ENCODE measurements at places on chromosomes 4 and X.
A peak's percentile ranks its signal among the peaks of the same experiment; 100 is the strongest.

DNA sequence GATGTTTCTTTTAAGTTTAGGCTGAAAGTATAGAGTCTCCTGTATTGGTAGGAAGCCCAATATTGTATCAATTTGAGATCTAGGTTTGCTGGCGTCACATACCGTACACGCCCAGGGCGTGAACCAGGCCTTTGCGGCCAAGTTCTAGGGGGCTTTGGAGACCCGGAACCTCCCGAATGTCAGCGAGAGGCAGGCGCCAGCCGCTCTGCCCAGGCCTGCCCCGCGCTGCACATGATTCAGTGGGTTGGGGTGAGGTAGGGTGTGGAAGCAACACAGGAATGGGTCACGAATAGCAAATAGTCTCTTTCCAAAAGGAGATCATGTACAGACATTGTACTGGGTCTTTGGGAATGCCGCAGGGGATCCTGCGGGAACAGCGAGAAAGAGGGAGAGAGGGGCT is 195.7 kb upstream of the FAT1 start:
- DNase-seq, result no peak

- DNase-seq, result no peak
Observed at GRCh38 chr4:20838476-20838875, 138.2 kb downstream of the PACRGL start.

- no peak for DNase-seq
Observed at GRCh38 chrX:121894756-121895155, 847.3 kb downstream of the GLUD2 start.

GRCh38 chr4:83618991-83619645 is 83.2 kb downstream of the GPAT3 start:
- no peak for DNase-seq

DNA sequence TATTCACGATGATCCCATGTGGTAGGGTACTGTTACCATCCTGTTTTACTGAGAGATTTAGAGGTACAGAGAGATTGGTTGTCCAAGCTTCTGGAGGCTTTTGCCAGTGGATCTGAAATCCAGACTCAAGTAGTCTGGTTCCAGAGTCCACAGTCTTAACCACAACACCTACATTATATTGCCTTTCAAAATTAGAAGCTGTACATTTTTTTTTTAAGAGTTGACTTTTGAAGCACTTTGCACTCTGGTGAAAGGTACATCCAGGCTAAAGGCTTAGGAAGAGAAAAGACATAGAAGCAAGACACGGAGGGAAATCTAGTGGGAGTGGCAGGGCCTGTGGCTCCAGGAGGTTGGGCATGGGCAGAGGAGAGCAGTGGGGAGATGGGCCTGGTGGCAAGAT is 122.1 kb downstream of the AFF1 start:
- DNase-seq, result no peak

GRCh38 chr4:180637616-180638015 is 1605.6 kb upstream of the TENM3 start:
- no peak for DNase-seq

DNA sequence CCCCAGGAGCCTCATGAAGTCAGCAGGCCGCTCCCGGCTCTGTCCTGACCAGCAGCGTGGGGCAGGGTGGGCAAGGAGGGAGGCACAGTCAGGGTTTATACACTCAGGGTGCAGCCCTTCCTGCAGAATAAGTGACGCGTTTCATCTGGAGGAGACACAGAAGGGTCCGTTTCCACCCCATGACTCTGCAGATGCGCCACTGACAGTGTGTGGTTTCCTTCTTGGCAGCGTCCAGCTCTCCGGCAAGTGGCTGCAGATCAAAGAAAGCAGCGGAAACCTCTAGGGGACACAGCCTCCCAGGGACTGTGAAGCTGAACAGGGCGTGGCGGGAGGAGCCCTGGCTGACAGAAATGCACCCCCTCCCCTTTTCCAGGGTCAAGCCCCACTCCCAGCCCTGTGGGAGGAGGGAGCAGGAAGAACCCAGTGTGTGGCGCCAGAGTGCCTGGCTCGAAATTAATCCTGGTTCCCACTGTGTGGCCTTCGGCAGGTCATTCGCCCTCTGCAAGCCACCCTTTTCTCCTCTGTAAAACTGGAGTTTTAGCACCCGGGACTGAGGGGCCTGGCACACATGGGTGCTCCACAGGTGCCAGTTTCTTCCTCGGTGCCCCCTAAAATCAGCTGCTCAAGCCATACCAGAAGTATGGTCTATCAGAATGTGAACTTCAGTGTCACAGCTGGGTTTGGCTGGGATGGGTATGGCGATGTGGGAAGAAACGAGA is 17.3 kb upstream of the TBC1D14 start:
- DNase-seq, result peak; percentile 32

- DNase-seq, result no peak
Observed at GRCh38 chrX:70434914-70435586, 9.6 kb upstream of the DLG3 start.

DNA sequence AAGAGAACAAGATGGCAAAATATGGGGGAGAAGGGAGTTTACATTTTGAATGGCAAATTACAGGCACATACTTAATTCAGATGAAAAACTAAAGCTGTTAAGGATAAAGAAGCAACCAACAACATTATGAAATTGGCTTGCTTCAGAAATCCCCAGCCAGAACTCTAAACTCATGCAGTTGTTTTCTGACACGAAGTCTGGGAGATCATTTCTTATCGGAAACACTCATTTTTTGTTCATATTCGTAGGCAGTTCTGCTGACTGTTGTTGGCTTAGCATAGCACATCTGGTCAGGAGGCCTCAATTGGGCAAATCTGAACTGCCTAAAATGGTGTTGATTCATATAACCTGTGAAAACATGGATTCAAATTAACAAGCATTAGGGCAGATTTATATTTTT is 33.0 kb upstream of the ARHGAP6 start:
- DNase-seq, result no peak

- no peak for DNase-seq
Observed at GRCh38 chrX:80792205-80792604, 17.5 kb downstream of the BRWD3 start.

DNA sequence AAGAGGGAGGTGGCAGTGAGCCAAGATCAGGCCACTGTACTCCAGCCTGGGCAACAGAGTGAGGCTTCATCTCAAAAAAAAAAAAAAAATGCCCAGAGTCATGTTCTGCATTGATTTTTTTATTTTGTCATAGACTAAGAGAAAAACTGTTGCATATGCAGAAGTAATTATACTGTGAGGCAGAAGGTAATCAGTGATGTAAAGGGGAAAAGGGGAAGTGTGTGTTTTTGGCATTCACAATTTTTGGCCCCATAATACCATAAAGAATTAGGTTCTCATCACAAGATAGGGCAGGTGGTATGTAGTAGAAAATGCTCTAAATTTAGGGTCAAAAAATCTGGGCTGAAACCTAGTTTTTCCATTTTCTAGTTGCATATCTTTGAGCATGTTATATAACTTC is 47.3 kb upstream of the GAB1 start:
- no peak for DNase-seq

DNA sequence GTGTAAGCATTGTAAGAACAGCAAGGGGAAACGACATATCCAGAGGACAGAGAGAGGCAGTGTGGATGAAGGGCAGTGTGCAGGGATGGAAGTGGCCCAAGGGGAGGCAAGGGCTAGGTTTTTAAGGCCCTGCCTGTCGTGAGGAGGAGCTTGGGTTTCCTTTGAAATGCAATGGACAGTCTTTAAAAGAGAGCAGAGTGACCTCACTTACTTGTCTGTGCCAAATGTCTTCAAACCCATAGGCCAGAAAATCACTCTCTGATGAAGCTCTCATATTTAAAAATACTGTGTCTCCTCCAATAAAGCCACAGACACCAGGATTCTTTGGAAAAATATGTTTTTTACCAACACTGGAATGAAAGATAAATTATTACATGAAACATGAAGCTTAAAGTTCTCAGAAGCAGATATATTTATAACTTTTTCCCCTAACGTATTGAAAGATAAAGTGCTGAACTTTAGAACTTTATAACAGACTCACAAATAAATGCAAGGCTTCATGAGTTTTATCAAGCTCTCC is 19.2 kb upstream of the ATXN3L start:
- DNase-seq, result no peak

DNA sequence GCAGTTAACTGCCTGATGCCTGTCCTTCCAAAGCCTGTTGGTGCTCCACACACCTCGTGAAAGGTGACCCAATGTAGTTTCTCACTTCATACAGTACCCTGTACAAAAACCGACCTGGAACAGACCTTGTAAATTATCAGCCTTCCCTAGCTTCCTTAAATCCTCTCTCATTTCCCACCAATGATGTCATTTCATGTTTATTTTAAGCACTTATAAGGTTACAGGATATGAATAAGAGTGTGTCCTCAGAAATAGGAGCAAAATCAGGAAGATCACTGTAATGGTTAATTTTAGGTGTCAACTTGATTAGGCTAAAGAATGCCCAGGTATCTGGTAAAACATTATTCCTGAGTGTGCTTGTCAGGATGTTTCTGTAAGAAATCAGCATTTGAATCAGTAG is 44.7 kb downstream of the TMEM150C start:
- DNase-seq, result no peak

DNA sequence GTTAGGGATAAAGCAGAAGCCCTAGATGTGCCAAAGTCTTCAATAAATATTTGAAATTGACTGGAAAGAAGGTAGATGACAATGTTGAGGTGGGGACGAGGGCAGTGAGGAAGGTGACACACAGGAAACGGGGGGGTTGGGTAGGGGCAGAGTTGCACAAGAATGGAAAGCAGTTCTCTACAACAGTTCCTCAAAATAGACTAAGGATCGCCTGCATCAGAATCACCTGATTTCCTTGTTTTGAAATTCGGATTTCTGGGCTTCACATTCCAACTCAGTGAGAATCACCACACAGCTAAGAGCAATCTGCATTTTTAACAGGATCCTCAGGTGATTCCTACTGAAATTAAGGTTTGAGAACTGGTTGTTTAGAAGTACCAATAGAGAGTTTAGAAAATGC is 70.6 kb downstream of the ARFIP1 start:
- DNase-seq, result peak; percentile 37

GRCh38 chr4:3875466-3875865 is 109.3 kb downstream of the ADRA2C start:
- no peak for DNase-seq

- peak; percentile 69 for DNase-seq
Observed at GRCh38 chr4:8607603-8608481, 15.3 kb downstream of the CPZ start.

GRCh38 chr4:38837334-38837733 is 19.3 kb downstream of the TLR6 start:
- no peak for DNase-seq

Measured in activated naive CD8-positive, alpha-beta T cell treated with anti-CD3 and anti-CD28 coated beads, Interleukin-2, amount 50 U/mL, for 24 hours (primary cell).